ENCODE measurements at places on chromosomes 7 and 10.

- DNase-seq, result no peak
Observed at GRCh38 chr10:49610114-49610457, at the start of gene SLC18A3. SLC18A3 (plus strand) TSS chr10:49610310; CDS start chr10:49610741, 431 bp downstream.

- no peak for DNase-seq
Observed at GRCh38 chr10:9681655-9682054, 1336.0 kb upstream of the CELF2 start.

- peak; percentile 80 for DNase-seq
Observed at GRCh38 chr7:134905375-134905774, 80.9 kb upstream of the AGBL3 start.

- no peak for DNase-seq
Observed at GRCh38 chr7:108310351-108310750, 145.9 kb downstream of the NRCAM start.

- no peak for DNase-seq
Observed at GRCh38 chr10:116761883-116762282, 19.5 kb upstream of the HSPA12A start.

DNA sequence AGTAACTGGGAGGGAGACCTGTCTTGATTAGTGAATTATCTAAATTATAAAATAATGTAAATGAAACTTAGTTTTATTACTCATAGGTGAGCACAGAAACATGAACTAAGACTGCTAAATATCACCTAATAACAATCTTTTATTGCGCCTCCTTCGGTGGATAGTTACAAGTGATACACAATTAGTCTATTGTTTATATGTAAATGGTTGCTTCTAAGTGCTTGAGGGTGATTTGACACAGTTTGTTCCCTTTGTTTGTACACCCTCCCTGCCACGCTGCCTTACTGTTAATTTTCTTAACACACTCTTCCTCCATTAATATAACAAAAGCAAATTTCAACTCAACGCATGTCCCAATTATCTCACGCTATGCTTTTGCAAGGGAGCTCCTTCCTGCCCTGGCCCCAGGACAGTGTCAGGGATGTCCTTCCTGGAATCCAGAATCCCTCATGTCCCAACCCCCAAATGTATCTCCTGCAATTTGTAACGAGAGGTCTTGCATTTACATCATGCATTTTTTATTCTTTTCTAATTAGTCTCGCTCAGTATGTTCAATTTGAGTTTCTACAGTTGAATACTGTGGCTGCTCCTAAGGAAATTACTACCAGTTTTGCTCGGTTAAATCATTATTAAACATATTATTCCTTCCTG lies 4.2 kb downstream of the NPSR1 start:
- DNase-seq, result no peak

DNA sequence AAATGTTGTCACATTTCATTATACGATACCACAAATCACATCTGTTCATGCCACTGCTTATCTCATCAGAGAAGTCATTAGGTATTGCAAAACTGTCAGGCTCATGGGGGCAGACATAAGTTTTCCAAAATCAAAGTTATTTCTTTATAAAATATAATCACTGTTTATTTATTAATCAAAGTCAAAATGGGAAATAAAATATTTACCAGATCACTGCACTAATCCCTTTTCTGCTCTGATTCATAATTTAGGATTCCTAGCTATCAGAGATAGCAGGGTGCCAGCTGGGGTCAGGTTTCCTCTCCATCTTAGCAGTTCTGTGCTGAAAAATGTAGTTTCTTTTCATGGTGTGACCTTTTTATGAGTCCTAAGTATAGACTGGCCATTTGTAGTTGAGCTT lies 117.7 kb upstream of the LANCL2 start:
- DNase-seq, result no peak

Measured in GM04504 (cell line).